RKO (cell line): ENCODE measurements at places on chromosomes 4 and X.

GRCh38 chrX:130139474-130140201 is 26.0 kb downstream of the AIFM1 start:
- no peak for DNase-seq

DNA sequence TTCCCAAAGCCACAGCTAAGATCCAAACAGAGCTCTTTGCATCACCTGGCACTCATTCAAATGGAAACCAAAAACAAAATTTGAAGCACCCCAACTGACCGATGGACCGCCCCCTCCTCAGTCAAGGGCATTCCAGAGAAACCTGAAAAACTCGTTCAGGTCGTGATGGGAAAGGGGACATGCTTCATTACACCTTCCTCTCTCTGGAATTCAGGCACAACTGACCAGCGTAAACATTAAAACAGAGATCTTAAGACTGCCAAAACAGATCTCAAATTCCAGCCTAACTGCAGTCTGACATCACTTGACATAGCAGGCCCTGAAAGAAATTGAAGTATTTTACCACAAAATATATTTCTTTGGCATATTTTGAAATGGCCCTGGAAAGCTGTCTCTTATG is 28.5 kb downstream of the PTTG2 start:
- DNase-seq: no peak

DNA sequence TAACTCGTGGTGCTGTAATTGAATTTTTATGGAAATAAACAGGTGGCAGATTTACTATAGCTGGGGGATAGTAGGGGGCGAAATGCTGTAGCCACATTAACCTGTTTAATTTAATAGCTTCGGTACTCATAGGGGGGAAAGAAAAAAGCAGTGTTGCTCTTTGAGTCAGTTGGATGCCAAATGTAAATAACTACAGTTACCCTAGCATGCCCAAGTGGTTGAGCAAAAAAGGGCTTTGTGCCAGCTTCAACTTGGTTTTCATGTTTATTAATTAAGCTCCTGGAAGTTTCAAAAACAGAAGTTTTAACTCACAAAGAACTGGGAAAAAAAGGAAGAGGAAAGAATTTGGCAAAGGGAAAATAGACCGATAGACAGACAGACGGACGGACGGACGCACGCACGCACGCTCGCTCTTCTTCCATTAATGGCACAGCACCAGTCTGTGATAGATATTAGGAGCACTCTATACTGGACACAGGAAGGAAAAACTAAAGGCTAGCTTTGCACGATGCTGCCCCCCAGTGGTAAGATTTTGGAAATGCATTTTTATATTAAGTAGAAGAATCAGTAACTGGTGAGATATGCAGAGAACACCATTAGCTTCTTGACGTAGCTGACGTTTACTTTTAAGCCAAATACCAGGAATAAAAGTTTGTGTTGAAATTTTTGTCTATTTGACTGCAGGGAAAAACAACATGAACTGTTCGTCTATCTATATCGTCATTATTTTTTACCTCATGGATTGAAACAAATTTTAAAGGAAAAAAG is 151.8 kb downstream of the SLC7A11 start:
- DNase-seq: peak; percentile 88

- DNase-seq: no peak
Observed at GRCh38 chr4:86757468-86757867, 91.7 kb downstream of the SLC10A6 start.

DNA sequence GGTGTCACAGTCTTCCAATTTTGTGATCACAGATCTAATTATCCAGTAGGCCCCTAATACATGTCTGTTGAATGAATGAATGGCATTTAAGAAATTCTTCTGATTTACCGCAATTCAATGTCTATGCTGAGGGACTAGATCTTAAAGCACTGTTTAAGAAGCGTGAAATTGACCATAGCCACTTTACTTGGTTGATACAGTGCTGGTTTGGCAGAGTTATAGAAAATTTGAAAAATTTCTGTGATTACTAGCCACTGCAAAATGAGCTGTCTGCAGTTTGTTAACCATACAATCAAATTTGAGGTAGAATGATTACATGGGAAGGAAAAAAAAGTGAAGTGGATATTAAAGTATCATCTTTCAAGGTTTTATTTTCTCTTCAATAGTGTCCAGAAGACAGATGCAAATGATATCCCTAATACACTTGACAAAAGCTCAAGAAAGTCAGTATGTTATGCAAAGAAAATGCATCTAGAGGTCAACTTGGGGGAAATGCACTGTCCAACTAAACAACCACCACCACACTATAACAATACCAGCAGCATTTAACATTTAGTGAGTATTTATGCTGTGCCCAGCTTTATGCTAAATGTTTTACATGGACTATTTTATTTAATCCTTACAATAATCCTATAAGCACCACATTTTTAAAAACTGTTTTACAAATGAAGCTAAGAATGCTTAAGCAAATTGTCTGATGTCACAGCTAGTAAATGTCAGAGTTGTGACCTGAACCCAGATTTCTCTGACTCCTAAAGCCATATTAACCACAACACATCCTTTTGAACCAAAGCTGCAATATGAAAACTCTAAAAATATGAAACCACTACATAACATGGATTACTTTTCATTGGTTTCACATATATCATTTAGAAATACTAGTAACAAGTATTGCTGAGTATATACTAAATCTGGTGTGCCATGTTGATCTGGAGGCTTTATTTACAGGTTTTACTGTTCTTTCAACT is 217.9 kb upstream of the MAB21L2 start:
- DNase-seq: no peak

- no peak for DNase-seq
Observed at GRCh38 chrX:144901521-144901920, 345.8 kb upstream of the SPANXN1 start.

DNA sequence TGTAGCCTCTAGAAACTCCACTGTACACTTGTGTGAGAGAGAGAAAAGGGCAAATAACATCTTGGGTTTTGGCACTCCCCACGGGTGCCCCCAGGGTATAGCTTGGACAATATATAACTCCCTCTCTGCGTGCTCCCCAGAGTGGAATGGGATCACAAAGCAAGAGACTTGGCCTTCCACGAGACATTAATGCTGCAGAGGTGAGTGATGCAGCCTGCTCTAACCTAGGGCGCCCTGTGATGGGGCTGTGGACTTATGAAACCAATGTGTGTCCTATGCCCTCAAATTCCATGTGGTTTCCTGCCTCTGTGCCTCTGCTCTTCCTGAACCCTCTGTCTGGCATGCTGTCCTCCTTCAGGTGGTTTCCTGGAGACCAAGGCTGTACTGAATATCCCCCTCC is 22.0 kb upstream of the FAM9C start:
- DNase-seq: no peak

DNA sequence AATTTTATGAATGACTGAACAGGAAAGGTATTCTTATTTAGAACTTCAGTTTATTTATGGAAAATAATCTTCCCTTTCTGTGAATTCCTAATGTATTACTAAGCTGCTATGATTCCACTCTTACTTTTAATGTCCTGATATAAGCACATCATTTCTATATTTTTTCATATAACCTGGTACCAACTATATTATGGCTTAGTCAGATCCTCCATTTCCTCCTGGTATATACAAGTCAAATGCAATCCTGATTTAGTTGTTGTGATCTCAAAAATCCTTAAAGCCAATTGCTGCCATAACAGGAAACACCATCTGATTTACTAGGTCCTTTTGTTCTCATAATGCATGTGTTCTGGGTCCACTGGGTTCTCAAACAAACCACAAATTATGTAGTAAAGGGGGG is 26.8 kb downstream of the TRMT2B start:
- DNase-seq: no peak

DNA sequence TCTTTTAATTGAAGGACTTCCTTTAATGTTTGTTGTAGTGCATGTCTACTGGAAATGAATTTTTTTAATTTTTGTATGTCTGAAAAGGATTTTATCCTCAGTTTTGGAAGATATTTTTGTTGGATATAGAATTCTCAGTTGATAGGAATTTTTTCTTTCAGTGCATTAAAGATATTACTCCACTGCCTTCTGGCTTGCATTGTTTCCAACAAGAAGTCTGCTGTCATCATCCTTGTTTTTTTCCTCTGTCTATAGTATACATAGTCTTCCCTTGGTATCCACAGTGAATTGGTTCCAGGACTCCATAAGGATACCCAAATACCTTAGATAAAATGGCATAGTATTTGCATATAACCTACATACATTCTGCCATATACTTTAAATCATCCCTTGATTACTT is 33.5 kb downstream of the SCD5 start:
- no peak for DNase-seq

- no peak for DNase-seq
Observed at GRCh38 chrX:34859191-34859590, 83.4 kb upstream of the FAM47B start.

DNA sequence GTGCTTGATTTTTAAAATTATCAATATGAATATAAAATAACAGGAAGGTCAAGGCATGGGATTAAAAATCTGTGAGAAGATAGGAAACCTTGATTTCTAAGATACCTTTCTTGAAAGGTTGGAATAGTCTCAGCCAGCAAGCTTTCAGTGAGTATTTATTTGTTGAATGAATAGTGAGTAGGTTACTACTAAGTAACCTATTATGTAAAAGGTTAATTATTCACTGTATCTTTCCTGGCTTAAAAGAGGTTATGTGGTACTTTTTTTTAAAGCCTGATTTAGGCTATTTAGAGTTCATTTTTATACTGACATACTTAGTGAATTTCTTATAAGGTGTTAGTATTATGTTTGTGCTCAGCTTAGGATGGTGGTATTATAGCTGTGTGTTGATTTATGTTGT is 123.5 kb downstream of the PTPN13 start:
- no peak for DNase-seq

DNA sequence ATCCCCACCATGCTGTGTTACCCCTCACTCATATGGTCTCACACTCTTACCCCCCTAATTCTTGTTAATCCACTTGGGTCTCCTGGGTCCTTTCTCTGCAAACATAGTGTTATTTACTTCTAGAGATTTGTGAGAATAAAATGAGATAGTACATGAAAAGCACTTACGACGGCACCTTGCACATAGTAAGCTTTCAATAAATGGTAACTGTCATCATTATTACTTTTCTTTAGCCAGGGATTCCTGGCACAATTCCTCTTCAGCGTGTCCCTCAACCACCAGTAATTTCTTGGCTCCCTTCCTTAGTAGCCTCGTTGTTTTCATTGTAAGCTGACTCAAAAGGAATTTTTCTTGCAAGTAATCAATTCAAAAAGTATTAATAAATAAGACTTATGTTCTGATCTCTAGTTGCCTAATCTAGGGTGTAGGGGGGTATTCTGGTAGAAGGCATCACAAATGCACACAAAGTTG is 30.1 kb upstream of the RBMX start:
- DNase-seq: no peak

DNA sequence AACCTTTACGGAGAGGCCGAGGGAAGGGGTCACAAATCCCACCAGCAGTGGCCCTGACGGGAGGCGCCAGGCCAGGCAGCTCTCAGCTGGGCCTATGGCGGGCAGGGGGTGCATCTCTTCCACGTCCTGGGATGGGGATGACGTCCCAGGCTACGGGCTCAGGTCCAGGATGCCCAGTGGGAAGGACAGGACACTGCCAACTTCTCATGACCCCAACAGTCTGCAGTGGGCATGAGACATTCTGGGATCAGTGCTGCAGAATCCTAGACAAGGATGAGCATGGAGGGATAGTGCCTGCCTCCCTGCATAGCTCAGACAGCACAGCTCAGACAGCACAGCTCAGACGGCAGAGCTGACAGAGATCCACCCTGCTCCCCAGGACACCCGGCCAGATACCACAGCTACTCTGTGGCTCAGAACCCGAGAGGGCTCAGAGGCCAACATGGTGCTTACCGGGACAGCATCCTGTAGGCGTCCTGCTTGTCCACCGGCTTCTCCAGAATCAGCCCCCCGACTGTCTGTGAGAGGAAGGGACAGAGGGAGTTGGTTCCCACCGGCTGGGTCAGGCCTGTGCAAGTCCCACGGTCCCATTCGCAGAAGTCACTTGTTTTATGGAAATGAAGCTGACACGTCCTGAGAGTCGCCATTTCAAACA is 17.3 kb downstream of the ASMTL start:
- no peak for DNase-seq

DNA sequence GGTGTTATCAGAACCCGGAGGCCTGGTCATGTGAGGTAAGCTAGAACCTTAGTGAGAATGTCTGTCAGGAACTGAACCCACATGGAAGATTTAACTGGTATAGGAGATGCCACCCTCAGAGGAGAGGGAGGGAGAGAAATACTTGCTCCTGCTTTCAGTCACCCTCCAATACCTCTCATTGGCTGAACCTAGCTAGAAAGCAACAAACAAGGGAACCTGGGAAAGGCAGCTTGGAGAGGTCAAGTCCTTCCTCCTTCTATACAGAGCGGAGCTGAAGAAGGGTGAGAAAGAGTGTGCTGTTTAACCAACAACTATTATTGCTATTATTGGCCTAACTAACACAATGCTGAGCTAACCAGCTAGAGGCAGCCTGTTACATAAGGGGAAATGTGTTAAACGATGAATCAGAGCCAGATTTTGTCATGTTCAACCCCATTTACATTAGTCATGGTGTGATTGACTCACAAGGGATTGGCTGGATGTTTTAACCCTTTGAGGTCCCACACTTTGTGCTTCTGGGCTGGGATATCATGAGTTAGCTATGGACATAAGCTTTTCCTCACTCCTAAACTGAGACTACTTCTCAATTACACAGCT is 96.5 kb upstream of the ESX1 start:
- peak; percentile 94 for DNase-seq

DNA sequence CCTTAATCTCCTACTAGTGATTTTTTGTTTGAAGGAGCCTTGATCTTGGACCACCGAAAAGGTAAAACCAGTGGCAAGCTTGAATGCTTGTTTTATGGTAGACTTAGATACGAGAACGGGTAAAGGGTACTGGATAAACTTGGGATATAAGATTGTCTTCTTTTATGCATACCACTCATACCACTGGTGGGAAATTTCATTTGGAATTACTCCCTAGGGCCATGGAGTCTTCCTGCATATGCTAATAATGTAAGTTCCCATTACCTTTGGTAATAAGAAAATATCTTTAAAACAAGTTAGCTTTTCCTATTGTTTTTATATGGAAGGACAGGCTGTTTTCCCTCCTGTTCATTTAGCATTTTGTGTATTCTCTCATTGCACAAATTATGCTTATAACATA is 11.7 kb downstream of the SMARCAD1 start:
- no peak for DNase-seq

- DNase-seq: no peak
Observed at GRCh38 chr4:157713342-157713741, 459.5 kb downstream of the GASK1B start.

GRCh38 chr4:123235431-123235830 is 161.2 kb upstream of the SPRY1 start:
- DNase-seq: no peak

- no peak for DNase-seq
Observed at GRCh38 chr4:170691168-170691567, 601.4 kb upstream of the AADAT start.

DNA sequence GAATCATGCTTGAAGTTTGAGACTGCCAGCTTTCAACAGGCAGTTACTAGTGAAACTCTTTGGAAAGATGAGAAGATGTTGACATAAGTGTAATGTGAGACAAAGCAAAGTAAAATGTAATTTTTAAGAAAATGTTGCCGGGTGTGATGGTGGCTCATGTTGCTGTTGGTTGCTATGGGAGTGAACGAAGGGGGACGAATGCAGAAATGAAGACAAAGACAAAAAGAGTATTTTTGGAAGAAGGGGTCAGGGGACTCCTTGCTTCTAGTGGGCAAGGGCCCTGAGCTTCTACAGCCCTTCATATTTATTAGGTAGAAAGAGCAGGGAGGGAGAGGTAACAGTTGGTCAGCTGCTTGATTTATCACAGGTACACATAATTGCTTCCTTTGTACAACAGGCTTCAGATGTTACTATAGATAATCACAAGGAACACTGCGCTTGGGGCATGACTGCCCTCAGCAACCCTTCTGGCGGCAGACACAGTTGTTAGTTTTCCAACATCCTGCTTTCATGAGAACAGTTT is 11.9 kb upstream of the UGDH start:
- no peak for DNase-seq

- no peak for DNase-seq
Observed at GRCh38 chrX:127570276-127570675, 481.9 kb downstream of the ACTRT1 start.
